ENCODE measurements at places on chromosomes 16 and 17.

DNA sequence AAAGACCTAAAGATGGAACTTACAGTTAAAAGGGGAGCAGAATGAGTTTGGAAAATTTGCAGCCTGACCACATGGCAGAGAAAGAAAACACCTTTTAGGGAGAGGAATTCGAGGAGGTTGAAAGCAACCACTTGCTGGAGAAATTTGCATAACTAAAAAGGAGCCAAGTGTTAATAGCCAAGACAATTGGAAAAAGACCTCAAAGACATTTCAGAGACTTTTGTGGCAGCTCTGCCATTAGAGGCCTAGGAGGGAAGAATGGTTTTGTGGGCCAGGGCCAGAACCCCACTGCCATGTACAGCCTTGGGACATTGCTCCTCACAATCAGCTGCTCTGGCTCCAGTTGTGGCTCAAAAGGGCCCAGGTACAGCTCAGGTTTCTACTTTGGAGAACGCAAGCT is 338.5 kb downstream of the UTP18 start:
- no peak for DNase-seq

- peak; percentile 83 for DNase-seq
Observed at GRCh38 chr17:4945176-4945943, 3.0 kb downstream of the PFN1 start.

GRCh38 chr16:2452650-2453049 is 7.3 kb upstream of the TEDC2 start:
- DNase-seq = no peak

GRCh38 chr17:6648181-6648580 is 3.2 kb downstream of the MED31 start:
- DNase-seq = no peak

GRCh38 chr16:8866118-8866883 is 2.5 kb downstream of the CARHSP1 start:
- DNase-seq = no peak

DNA sequence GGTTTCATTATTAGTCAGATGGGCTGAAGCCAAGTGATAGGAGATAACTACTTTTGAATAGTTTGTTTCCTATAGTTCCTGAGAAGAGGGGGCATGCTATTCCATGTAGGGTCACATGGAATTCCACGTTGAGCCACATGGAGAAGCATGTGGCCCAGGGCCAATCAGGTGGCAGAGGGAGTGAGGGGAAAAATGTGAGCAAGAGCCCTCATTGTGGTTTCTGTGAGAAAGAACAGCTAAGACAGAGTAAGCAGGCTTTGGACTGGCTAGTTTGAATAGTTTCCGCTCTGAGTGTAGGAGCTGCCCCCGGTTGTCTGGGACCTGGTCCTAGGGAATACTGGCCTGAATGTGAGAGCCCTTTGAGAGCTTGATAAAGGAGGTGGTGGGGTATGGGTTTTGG is 69.9 kb upstream of the CNTNAP4 start:
- DNase-seq = no peak

DNA sequence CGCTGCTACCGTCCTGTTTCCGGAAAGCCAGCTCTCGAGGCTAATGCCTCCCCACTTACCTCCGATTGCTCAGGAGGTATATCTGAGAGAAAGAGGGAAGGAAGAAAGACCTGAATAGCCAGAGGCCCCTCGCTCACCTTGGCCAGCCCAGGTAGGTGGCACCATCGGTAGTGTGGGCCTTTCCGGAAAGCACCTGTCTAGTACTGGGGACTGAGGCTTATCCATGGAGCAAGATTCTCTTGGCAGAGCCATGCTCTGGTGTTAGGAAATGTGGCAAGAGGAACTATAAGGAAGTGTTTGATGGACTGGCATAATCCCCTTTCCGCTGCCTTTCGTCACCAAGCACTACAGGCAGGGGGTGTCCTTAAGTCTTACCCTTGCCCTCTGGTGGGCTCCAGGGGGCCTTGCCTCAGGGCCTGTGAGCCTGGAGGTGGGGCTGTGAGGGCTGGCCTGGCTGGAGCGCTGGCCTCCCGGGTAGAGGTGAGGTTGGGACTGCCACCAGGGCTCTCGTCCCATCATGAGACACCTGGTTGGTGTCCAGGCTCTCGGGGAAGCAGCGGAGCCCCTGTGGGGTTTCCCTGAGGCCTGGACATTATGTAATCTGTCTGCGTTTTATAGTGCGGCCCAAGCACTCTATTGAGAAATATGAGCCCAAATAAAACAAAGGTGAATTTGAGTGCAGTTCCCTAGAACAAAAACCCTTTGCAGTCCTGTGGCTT is 2.9 kb downstream of the CMIP start:
- no peak for DNase-seq

GRCh38 chr17:18280766-18281371 is 20.4 kb downstream of the MIEF2 start:
- DNase-seq = no peak

- no peak for DNase-seq
Observed at GRCh38 chr16:46986438-46986837, 13.0 kb upstream of the DNAJA2 start.

GRCh38 chr17:17884391-17885357 is 47.9 kb upstream of the SREBF1 start:
- no peak for DNase-seq

- DNase-seq = no peak
Observed at GRCh38 chr16:55703003-55704001, 47.5 kb downstream of the SLC6A2 start.
